ENCODE measurements at places on chromosomes 4 and X.

DNA sequence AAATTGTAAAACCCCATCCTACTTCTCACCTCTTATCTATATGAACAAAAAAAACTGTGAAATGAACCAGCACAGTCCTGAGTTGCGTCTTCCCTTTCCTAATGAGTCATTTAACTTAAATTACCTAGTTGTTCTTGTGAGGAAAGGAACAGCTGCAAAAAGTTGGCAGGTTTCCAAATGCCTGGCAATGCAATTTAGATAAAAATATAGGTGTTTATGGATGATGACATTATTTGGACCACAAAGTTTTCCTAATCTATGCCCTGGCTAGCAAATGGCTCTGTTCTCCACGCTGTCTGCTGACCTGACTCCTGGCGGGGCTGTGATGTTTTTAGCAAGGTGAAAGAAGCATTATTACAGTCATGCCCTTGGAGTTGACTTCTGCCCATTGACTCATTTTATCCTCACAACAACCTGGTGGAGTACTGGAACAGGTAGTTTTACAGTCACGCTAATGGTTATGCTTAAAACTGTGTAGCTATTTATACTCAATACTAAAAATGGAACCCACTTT lies 29.8 kb upstream of the RELL1 start:
- DNase-seq, result no peak

- no peak for DNase-seq
Observed at GRCh38 chrX:10107483-10107882, 49.3 kb upstream of the CLCN4 start.

DNA sequence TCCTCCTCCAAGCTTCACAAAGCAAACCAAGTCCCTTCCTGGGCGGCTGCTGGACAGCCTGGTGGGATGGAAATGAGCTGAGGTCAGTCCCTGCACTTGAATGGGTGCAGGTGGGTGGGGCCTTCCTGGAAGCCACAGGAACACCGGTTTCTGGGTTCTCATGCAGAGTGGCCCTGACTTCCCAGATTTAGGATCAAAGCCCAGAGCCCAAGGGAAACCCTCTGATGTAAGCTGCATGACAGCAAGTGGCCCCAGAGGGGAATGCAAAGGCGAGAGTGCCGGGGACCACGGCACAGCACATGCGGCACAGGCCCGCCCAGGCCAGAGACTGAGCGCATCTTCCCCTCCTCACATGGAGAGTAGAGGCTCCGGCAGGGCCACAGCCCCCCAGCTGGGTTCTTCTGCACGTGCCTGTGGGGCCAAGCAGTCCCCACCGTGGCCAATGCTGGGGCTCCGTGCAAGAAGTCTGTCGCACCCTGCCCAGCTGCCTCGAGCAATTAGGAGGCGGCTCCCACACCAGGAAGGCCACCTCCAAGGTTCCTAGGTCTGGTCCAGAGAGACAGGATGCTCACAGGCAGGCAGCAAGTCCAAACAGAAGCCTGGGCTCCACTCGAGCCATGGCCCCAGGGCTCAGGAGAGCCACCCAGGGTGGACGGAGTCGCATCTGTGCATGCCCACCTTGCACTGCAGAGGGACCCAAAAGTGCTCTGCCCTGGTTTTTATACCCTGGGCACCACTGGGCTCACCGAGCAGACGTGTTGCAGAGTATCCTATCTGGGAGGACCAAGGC lies 83.0 kb downstream of the HTRA3 start:
- no peak for DNase-seq

- no peak for DNase-seq
Observed at GRCh38 chrX:100643956-100644860, at the start of gene SRPX2. Gene SRPX2 (plus strand): TSS chrX:100644199. CDS start chrX:100646323, 2,124 bp downstream.

- no peak for DNase-seq
Observed at GRCh38 chr4:107069049-107069448, 32.9 kb upstream of the DKK2 start.

- no peak for DNase-seq
Observed at GRCh38 chr4:122701061-122701460, 31.4 kb upstream of the BBS12 start.

- DNase-seq, result no peak
Observed at GRCh38 chrX:129040124-129040523, 483.2 kb downstream of the SMARCA1 start.

DNA sequence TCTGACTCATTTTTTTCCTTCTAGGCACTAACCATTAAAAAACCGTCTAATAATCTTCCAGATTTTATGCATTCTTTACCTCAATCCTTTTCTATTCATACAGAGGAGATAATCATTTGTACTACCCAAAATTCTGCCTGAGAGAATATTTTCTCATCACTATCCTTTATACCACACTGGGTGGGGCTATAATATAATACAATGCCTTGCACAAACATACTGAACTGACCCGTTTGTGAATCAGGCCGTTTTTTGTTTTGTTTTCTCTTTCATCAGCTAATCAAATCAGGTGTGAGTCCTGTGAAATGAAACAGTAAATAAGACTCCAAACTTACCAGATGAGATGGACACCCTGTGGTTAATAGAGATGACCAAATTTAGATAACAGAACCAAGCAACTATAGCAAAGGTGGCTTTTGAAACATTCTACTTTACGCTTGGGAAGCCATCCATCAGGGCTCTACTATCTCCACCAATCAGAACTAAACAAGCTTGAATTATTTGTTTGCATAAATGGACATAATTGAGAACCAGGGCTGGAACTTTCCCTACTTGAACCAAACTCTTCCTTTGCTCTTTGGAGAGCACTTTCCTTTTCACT lies 573.0 kb downstream of the GABRG1 start:
- DNase-seq, result no peak

GRCh38 chr4:121783210-121783609 lies 17.9 kb upstream of the EXOSC9 start:
- no peak for DNase-seq

DNA sequence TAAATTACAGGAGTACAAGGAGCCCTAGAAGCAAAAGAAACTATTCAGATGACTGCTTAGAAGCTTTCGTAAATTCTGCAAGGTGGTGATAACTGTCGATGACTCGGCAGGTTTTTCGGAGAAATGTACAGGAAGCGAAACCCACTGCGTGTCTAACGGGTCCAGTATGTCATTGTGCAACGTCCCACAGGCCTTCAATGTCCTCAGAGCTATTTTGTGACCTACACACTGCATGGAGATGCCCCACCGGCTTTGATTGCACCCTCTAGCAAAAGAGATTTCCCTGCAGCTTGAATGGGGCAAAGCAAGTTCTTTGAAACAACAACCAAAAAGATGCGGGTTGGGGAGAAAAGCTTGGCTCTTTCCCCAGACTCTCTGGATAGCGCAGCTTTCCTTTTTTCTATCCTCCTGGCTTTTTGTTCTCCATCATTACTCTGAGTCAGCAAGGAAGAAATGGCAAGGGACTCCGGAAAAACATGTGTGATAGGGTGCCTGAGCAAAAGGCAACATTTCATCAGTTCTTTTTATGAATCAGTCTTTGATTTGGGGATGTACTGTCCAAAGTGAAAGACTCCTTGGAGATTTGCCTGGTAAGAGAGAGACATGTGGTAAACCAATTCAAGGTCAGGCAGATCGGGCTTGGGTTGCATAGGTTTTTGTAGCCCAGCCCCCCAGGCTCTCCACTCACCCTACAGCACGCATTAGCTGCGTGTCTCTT lies 112.0 kb upstream of the TBL1X start:
- DNase-seq, result no peak

DNA sequence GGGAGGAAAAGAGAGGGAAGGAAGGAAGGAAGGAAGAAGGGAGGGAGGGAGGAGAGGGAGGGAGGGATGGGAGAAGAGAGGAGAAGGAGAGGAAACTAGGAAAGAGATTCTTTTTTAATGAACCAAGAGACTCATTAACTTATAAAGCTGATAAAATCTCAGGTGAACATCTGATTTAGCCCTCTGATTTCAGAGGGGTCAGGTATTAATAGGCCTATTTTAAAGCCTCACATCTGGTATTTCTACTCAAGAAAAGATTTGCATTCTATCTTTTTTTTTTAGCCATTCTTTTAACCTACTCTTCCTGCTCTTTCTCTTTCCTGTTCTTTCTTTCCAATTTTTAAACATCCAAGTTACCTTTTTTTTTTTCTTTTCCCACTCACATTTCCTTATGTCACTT lies 103.3 kb upstream of the CPEB2 start:
- no peak for DNase-seq

GRCh38 chr4:60562334-60562733 lies 637.8 kb upstream of the ADGRL3 start:
- DNase-seq, result no peak

DNA sequence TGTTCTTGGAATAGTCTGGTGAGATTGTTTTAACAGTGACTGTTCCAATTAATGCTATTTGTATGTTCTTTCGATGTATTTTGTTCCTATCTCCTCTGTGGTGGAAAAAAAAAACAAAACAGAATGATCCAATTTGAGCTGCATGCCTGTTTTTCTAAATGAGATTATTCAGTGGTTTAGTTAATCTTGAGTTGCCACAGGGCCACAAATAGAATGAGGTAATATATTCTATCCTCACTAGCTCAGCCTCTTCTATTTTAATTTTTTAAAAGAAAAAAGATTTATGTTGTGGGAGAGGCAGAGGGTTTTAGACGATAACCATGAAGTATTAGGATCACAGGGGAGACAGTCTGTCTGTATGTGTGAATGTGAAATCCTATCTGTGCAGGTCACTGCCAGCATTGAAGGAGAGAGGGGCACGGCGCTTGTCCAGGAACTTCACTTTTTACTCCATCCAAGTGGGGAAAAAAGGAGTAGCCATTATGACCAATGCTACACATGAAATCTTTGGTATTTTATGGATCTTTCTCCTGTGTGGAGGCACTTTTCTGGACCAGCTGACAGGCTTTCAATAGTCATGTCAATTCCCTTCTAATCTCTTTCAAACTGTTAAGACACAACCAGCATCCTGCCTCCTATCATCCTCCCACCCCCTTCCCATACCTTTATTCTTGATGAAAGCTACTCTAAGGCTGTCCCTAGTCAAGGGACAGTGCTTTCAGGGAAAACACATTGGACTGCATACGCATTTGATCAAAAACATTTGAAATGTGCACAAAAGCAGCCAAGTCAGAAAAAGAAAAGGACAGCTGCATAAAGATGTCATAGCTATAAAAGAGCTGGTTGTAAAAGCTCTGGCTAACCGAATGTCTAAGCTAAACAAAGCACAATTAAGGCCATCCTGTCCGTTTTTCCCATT lies 1063.8 kb upstream of the INTU start:
- no peak for DNase-seq

GRCh38 chr4:149766135-149766534 lies 49.5 kb downstream of the IQCM start:
- DNase-seq, result no peak

DNA sequence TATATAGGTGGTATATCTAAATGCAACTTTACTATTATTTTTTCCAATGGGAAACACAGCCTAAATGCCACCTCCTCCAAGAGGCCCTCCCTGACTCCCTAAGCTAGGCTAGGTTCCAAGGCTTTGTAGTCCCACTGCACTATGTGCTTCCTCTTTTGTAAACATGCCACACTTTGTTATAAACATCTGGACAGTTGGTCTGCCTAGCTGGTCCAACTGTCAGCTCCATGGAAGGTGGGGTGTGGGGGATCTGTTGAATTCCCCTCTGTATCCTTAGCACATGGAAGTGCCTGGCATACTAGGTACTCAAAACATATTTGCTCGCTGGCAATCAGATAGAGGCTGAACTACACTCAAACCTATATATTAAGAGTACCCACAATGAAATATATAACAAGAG lies 63.4 kb downstream of the SLC9A7 start:
- DNase-seq, result no peak

GRCh38 chr4:7032596-7032995 lies 10.6 kb upstream of the TADA2B start:
- DNase-seq, result no peak

DNA sequence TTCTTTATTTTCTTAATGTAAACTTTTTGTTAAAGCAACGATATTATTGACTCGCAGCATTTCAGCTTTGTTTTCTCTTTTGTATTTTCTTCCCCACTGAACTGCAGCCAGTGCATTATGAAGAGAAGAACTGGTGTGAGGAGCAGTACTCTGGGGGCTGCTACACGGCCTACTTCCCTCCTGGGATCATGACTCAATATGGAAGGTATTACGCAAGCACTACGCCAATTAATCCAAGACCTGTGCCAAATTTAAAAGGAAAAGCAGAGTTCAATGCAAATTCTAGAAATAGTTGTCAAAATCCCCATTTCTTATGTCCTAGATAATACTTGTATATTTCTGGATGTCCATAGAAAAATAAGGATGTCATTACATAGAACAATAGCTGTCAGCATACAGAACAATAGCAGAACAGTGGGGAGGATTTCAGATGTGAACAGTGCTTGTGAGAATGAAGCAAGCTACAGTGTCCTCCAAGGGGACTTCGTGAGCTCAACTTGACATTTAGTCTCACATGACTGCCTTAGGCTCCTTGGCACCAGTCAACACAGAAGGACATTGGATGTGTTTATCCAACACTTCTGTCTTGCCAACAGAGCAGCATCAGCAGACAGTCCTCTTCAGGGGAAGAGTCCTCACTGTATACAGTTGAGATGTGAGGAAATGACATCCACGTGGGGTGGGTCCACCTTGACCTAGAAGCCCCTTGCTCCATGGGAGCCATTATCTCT lies 85.9 kb downstream of the MAOA start:
- no peak for DNase-seq

DNA sequence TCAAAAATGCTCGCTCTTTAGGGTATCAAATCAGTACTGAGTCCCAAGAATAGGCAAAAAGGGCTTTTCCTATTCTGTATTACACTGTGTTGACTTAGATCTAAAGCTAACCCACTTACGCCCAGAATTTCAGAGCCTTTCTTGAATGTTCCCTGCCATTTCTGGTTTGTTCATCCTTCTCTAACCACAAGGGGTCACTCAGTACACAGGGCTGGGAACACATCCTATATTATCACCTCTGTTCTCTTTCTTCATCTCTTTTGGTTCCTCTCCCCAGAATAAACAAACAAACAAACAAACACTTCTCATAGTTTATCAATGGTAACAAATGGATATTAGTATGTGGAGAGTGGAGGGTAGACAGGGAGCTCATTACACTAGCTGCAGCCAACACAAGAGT lies 25.5 kb upstream of the MORC4 start:
- no peak for DNase-seq

DNA sequence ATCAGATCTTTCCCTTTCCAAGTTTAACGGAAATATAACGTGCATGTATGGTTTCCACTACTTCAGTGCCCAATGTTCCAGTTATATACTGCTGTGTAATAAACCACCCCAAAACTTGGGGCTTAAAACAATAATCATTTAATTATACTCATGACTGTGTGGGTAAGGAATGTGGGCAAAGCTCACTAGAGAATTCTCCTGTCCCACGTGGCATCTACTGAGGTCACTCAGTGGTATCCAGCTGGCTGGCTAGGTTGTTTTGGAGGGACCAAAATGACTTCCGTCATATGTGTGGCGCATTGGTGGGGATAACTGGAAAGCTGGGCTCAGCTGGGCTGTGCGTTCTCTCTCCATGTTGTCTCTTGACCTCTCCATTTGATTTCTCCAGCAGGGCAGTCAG lies 18.5 kb downstream of the ZCCHC18 start:
- DNase-seq, result no peak

- no peak for DNase-seq
Observed at GRCh38 chr4:143021384-143021783, 163.3 kb upstream of the USP38 start.

DNA sequence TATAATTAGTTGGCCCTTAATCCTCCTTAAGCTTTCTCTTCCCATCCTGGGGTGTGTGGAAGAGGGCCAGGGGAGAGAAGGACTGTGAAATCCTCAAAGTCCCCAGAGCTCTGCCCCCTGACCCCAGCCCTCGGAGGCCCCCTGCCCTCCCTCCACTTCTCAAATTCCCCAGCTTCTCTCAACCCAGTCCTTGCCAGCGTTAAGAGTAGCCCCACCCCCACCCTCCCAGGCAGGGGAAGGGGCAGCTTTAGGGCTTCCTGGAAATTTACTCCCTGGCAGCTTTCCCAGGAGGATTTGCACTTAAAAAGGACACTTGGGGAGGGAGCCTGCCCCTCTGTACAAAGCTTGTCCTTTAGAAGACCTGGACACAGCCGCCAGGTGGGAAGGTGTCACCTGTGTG lies 11.8 kb upstream of the CD40LG start:
- no peak for DNase-seq

Data from caudate nucleus (tissue), 63 donors.